ENCODE measurements at places on chromosomes 11 and 22.

- no peak for DNase-seq
These were observed 7.4 kb upstream of the CREBZF start for GRCh38 chr11:85672105-85672902.

DNA sequence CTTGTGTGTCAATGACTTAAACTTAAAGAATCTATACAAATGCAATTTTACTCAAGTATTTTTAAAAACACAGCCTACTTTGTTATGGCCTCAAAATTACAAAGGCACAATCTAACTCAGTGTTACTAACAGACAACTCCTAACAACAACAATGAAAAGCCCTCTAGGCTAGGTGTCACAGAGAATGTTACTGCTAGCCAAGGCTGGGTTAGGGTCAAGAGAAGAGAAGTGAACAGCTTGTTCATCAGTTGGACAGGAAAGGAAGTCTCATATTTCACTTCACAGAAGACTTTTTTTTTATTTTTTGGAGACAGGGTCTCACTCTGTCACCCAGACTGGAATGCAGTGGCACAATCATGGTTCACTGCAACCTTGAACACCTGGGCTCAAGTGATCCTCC lies 26.0 kb downstream of the CLDN25 start:
- no peak for DNase-seq

- no peak for DNase-seq
These were observed 421.8 kb downstream of the NTM start for GRCh38 chr11:131792243-131792642.

GRCh38 chr11:123173040-123173855 lies 21.8 kb downstream of the CLMP start:
- no peak for DNase-seq

- DNase-seq, result no peak
These were observed 49.3 kb downstream of the AHNAK start for GRCh38 chr11:62497132-62497801.

- no peak for DNase-seq
These were observed 1.4 kb upstream of the VPREB1 start for GRCh38 chr22:22243033-22243680.

DNA sequence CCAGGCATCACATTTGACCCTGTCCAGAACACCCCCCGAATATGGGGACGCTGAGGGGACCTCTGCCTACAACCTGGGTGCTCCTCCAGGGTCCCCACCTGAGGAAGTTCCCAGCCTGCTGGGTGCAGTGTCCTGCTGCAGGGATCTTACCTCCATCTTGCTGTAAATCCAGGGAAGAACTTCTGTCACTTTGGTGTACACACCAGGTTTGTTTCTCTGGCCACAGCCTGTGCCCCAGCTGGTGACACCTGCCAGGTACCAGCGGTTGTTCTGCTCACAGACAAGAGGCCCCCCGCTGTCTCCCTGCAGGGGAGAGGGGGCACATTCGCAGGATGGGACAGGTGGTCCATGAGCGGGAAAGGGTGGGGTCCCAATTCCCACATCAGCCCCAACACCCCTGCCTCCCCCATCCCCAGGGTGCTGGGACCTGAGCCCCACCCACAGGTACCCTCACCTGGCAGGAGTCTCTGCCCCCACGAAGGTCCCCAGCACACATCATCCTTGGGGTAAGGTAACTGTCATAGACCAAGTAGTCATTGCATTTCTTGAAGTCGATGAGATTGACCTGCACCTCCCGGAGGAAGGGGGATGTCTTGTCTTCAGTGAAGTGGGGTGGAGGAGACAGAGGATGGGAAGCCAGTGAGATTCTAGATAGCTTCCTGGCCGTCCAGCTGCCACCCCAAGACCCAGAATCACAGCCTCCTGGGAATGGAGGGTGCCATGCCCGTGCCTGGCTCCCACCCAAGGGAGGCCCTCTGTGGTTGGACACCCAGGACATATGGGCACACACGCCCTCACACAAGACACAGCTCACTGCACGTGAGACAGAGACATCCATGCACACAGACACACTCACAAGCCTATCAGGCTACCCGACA lies 25.5 kb downstream of the TMPRSS13 start:
- DNase-seq, result no peak

DNA sequence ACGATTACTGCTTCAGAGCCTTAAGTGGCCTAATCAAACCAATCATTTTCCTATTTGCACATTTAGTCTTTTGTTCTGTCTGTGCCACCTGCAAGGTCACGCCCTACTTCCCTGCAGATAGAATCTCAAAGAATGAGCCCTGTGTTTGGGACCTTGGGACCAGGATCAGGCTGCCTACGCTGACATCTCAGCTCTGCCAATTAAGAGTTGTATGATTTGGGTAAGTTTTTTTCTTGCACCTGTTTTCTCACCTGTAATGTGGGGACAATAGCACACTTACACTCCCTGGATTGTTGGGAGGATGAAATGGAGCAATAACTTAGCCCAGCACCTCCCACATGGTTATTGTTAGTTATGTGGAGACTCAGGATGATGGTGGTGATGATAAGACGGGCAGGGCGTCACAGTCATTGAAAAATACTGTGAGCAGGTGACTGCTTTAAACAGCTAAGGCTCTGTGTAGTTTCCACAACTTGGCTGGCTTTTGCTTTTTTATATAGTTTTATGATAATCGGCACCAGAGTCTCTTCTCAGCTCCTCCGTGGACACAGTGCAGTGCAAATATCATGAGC lies 155.0 kb downstream of the ADAMTS15 start:
- DNase-seq, result no peak

DNA sequence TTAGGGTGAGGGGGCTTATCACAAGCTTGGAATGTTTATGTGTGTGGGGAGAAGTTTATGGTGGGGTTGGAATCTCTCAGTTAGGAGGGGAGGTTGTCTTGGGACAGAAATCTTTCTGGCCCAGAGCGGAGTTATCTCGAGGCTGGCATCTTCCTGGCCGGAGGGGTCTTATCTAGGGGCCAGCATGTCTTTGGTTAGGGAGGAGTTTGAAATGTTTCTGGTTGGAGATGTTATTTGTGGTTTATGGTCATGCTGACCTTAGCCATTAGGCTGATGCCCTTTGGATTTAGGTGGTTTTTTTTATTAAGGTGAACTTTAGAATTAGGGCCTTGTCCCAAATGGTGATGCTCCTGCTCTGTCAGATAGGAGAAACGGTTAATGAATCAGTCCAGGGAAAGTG lies 7.9 kb upstream of the RBMXL2 start:
- DNase-seq, result no peak

DNA sequence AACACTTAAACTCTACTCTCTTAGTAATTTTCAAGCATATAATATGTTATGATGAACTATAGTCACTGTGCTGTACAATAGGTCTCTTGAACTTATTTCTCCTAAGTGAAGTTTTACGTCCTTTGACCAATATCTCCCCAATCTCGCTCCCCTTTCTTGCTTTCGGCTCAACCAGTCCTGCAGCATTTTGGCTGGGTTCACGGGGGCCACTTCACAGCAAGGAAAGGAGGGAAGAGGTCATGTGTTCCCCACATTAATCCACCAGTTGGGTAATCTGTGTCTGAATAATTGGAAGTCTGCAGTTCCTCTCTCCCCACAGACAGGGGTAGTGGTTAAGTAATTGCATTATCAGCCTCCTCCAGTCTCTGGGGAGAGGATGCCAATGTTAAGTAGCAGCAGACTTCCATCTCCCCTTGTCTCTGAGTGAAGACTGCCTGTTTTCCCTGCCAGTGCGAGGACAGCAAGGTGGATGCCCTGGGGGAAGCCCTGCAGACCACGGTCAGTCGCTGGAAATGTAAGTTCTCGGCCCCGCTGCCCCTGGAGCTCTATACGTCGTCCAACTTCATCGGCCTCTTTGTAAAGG lies 59.2 kb upstream of the CRTAM start:
- DNase-seq, result no peak

DNA sequence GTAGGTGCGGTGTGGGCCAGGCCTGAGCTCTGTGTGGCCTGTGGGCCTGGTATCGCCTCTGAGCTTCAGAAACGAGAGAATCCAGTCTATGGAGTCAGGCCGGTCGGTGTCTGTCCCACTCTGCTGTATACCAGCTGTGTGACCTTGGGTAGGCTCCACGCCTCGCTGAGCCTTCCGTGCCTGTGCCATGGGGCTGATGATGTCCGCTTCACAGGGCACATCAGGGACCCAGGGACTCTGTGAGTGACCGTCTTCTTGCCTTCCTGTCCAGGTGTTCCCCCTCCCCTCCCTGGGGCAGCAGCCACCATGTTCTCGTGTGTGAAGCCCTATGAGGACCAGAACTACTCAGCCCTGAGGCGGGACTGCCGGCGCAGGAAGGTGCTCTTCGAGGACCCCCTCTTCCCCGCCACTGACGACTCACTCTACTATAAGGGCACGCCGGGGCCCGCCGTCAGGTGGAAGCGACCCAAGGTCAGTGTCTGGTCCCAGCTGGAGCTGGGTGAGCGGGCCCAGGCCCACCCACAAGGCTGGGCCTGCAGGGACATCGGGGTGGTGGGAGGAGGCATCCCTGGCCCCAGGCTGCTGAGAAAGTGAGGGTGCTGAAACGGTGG lies 17.9 kb downstream of the CAPN5 start:
- DNase-seq, result no peak

- DNase-seq, result no peak
These were observed 4.1 kb upstream of the HBG2 start for GRCh38 chr11:5258543-5259262.

DNA sequence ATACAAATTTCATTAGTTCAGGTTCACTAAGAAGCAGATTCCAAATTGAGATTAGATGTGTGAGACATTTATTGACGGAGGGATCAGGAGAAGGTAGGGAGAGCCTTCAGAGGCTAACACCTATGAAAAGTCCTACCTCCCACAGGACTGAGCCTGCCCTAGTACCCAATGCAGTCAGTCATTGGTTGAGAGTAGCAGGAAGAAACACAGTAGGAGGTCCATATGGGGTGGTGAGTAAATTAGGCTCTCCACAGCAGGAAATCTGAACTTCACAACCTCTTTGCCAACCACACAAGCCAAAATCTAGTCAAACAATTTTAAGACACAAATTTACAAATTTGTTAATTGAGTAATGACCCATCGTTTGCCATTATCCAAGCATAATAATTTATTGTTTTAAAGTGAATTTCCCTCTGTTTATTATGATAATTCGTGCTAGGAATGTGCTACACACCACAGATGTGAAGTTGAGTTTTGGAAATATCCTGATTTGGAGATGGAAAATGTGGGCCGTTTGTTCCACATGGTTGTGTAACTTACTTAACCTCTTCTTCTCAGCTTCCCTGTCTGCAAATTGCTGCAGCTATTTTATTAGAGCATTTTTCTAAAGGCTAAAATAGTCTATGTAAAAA lies 542.1 kb downstream of the ETS1 start:
- no peak for DNase-seq

GRCh38 chr11:10522276-10522675 lies 18.7 kb downstream of the RNF141 start:
- no peak for DNase-seq

DNA sequence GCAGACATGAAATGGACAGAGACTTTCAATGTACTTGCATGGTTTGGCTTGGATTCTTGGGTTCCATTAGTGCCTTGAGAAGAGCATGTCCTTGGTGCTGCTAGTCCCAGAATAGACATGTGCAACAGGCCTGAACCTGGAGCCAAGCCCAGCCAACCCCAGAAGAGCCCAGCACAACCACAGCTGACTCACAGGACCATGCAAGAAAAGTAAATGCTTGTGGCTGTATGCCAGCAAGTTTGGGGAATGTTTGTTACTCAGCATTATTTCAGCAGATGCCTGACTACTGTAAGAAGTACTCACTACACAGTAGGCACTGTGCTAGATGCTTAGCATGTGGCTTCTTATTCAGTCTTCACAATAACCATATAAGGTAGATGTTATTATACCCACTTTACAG lies 39.2 kb upstream of the HMGXB4 start:
- DNase-seq, result no peak

DNA sequence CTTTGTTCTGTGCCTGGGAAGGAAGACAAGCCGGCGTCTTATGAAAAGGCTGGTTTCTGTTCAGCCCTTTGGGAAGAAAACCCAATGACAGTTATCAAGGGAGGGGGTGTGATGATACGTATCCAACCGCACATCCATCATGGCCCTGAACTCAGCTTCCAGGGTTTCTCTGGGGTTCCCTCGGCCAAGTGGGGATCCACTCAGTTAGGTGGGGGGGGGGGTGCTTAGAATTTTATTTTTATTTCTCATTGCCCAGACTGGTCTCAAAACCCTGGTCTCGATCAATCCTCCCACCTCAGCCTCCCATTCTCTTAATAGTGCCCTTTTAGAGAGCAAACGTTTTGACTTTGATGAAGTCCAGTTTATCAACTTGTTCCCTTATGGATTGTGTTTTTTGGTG lies 25.7 kb downstream of the KCNQ1 start:
- DNase-seq, result no peak

- no peak for DNase-seq
These were observed 7.1 kb upstream of the ENDOD1 start for GRCh38 chr11:95082576-95083001.

- DNase-seq, result no peak
These were observed 15.0 kb upstream of the PRR5 start for GRCh38 chr22:44686873-44687600.

DNA sequence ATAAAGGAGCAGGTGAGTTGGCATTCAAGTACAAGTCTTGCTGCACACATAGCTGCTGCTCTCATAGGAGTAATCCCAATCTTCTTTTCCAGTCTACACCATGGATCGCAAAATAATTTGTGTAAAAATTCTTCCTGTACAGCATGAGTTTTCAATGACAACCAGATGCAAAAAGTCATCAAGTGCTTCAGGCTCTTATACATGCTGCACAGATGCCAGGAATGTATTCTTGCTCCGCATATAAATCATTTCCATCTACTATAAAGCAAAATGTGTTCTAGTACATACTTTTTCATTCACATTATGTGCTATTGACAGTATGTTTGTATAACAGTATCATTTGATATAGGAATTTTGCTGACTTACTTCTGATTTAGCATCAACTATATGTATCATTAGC lies 35.4 kb downstream of the NXPE2 start:
- no peak for DNase-seq

DNA sequence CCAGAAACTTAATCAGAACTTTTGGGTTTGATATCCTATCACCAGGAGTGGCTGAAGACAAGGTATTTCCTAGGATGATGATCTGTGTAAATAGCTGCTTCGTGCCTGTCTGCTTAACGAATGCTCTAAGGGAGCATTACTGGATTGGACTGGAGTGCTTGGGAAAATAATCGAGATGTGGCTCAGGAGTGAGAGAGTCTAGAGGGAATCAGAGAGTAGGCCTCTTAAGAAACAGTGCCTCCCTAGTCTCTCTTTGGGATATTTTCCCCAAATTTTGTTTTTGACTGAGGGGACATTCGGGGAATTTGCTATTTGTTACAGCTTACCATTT lies 2.5 kb downstream of the MAML2 start:
- no peak for DNase-seq

GRCh38 chr11:42422090-42422489 lies 889.7 kb upstream of the API5 start:
- no peak for DNase-seq

GRCh38 chr11:3831378-3832239 lies 9.2 kb downstream of the RHOG start:
- DNase-seq, result no peak

DNA sequence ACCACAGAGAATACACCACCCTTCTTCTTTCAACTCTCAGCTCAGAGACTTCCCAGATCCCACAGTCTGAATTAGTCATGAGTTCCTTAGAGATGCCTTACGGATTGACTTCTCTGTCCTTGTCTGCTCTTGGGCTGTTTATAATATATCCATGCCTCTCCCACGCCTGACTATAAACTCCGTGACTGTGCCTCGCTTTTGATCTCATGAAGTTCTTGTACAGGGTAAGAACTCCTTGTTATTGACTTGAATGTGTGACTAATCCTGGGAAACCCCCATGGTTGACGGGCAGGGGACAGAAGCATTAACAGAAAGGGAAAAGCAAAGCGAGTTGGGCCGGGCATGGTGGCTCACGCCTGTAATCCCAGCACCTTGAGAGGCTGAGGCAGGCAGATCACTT lies 62.4 kb upstream of the POU2AF1 start:
- DNase-seq, result no peak

Measured in cortex of kidney (tissue), 1 donor.